Right atrium auricular region (tissue), 2 donors: ENCODE measurements at places on chromosomes 12 and 14. TPM values are rescaled to one million over a fixed set of nuclear protein-coding genes. Genes with fewer than 3 reads are reported as not detected.
A peak's percentile ranks its signal among the peaks of the same experiment; 100 is the strongest.

DNA sequence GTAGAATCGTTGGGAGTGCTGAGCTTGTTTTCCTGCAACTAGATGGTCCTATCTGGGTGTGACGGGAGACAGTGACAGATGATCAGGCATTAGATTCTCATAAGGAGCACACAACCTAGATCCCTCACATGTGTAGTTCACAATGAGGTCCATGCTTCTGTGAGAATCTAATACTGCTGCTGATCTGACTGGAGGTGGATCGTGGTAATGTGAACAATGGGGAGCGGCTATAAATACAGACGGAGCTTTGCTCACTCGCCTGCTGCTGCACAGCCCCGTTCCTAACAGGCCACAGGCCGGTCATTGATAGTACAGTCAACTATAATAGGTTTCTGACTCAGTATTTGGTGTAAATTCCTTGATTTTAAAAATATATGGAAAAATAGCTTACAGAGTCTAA, 138.8 kb downstream of the GLT1D1 start:
- H3K36me3 ChIP-seq = no peaks in the 10 kb centered on the region
- H3K27me3 ChIP-seq = no peaks in the 10 kb centered on the region
- H3K4me3 ChIP-seq = no peak overlapping the region
- H3K4me1 ChIP-seq = no peaks in the 10 kb centered on the region

Gene KRT2
- not detected for total RNA-seq

Gene TNFRSF1A
- 176 TPM for total RNA-seq

DNA sequence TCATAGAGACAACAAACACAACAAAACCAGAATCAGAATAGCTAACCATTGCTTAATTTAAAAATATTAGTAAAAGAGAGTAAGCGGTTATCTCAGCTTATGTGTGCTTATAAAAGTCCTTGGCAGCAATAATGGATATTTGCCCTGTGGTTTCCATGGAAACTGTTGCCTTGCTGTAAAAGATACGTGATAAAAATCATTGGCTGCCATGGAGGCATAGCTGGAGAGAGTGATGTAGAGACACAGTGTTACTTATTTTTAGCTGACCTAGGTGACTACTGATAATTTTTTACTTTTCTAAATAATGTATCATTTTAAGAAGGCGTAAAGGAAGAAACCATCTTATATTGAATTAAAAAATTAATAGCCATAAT, 92.9 kb downstream of the ERC1 start:
- no peaks in the 10 kb centered on the region for H3K36me3 ChIP-seq
- peak overlapping the region; percentile 66 for H3K27ac ChIP-seq
- peak overlapping the region; percentile 21 for H3K4me3 ChIP-seq

- no peak overlapping the region for H3K4me3 ChIP-seq
- peaks cover 6% of the 10 kb centered on the region for H3K36me3 ChIP-seq
- H3K27ac ChIP-seq = no peak overlapping the region
- DNase-seq = no peak
These were observed 5.4 kb downstream of the MAGOHB start for GRCh38 chr12:10607885-10608458.

- no peak overlapping the region for H3K27ac ChIP-seq
- H3K4me1 ChIP-seq = no peaks in the 10 kb centered on the region
- no peak overlapping the region for H3K4me3 ChIP-seq
These were observed 4.9 kb downstream of the TEX52 start for GRCh38 chr12:2851931-2852330.

Gene AQP2
- not detected for total RNA-seq
